ENCODE measurements at places on chromosomes 11 and 22.

DNA sequence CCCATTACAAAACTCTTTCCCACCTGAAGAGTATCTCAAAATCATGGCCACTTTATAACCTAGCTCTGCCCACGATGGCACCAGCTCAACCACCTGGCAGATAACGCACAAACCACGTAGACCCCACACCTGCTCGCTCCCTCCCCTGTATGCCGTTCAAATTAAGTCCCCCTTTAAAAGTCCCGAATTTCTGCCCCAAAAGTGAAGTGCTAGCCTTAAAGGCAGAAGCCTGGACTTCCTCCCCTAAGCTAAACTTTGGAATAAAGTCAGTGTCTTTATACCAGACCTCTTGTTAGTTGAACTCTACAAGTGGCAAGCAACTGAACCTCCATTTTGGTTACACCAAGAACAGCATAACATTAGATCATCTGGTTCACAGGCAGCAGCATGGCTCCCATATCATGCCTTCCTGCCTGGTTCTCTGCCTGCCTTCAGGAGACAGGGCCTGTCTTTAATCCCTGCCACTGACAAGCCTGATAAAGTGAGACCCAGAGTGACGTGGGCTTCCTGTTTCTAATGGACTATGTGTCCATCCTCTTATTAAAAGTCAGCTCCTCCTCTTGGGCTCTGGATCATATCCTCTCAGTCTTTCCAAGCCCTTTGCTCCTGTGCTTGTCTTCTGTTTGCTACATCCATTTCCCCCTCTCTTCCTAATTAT is 32.6 kb upstream of the NNMT start:
- no peak for DNase-seq

DNA sequence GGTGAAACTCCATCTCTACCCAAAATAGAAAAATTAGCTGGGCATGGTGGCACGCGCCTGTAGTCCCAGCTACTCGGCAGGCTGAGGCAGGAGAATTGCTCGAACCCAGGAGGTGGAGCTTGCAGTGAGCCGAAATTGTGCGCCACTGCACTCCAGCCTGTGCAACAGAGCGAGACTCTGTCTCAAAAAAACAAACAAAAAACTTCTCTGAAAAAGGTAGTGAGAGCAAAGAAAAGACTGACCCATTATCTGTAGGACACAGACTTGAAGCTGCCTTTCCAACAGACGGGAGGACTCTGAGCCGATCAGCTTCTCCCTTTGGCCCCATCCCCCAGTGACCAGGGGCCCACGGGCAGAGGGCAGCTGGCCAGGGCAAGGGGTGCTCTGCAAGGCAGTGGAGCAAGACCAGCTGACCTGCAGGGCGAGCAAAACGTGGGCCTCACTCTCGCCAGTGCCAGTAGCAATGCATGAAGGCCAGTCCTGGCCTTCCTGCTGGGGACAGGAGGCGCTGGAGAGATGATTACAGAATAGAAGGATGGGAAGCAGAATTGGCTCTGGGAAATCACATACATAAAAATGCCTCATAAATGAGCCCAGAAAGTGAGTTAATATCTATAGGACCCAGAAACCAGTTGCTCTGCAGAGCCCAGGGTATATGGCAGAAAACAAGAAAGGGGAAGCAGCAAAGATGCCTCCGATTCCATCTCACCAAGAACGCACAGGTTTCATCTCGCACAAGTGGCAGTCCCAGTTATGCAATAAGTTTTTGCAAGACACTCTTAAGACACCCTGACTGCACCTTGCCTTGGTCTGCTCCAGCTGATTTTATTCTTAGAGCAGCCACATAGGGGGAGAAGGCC is 2.8 kb downstream of the EHD1 start:
- no peak for DNase-seq

- no peak for DNase-seq
Observed at GRCh38 chr11:28323621-28324020, 215.4 kb downstream of the METTL15 start.

DNA sequence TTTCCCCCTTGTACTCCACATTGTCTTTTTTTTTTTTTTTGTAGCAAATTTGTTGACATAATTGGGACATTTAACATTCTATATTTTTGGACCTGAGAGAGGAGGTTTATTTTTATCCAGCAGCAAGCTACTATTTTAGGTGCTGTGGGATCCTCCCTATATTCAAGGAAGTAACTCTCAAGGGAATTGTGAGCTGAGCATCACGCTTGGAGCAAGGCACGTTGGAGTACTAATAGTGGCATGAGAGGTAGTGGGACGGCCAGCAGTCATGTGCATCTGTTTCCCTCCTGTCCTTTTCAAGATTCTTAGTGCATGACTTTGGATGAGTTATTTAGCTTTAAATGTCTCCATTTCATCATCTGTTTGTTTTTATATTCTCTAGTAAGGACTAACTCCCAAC is 52.3 kb downstream of the EXT2 start:
- no peak for DNase-seq

DNA sequence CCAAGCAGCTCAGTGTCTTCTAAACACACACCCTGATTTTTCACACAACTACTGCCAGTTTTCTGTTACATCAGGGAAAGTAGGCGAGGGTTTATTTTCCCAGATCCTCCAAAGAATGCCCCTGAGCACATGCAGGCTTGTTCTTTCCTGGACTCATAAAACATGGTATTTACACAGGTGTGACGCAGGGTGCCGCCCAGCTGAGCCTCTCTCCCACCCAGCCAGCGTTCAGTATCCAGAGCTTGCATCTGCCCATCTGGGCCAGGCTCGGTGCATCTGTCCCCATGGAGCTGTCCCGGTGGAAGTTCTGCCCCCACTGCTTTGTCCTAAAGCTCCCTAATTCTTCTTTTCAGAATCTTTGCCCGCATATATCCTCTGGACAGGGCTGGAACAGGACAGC is 44.8 kb upstream of the ISX start:
- DNase-seq, result no peak

- no peak for DNase-seq
Observed at GRCh38 chr22:47057916-47058585, 295.6 kb downstream of the TBC1D22A start.

DNA sequence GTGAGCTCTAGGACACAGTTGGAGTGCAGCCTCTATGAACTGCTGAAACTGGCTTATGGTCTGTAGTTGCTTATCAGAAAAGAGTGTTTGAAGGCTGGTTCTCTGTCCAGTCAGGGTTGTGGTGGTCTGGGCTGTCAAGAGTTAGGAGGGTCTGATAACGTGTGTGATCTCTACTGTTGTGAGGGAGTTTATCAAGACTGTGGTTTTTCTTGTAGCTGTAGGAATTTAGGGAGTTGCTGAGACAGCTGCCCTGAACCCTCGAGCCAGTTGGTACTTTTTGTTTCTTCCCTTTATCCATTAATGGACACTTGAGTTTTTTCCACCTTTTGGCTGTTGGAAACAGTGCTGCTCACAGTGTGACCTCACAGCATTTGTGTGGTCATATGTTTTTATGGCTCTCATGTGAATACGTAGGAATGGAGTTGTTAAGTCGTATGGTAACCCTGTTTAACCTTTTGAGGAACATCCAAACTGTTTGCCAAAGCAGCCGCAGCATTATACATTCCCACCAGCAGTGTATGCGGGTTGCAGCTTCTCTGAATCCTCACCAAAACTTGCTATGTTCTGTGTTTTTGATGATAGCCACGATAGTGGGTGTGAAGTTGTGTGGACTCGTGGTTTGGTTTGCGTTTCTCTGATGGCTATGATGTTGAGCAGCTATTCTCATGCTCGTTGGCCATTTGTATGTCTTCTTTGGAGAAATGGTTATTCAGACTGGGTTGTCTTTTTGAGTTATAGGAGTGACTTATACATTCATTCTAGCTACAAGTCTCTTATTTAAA is 20.9 kb upstream of the DGCR8 start:
- no peak for DNase-seq

DNA sequence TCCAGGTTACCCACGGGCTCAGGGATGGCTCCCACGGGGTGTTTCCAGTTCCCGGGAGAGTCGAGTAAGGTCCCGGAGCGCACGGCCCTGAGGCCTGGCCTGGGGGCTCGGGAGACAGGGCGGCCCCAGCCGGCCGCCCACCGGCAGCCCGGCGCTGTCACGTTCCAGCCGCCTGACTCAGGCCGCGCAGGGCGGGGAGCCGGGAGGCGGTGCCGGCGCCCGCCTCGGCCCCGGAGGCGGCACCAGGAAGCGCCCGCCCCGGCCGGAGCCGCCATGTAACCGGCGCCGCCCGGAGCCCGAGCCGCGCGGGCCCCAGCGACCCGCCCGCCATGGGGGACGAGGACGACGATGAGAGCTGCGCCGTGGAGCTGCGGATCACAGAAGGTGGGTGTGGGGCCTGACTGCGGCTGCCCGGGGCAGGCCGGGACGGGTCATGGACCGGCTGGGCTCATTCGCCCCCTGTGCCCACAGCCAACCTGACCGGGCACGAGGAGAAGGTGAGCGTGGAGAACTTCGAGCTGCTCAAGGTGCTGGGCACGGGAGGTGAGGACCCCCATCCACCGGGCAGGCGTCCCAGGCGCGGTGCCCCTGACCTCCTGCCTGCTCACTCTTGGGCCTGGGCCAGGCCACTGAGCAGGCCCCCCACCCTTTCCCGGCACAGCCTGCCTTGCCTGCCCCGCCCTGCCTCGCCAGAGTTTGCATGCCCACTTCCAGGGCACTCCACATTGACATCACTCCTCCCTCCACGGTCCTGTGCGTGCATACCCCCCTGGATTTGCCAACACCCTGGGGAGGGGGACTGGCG is at the start of gene RPS6KA4:
Gene RPS6KA4 (plus strand): TSS at position 256 of the 805 bp plus-strand sequence. CDS start 74 bp downstream, at position 330.
- peak; percentile 39 for DNase-seq

DNA sequence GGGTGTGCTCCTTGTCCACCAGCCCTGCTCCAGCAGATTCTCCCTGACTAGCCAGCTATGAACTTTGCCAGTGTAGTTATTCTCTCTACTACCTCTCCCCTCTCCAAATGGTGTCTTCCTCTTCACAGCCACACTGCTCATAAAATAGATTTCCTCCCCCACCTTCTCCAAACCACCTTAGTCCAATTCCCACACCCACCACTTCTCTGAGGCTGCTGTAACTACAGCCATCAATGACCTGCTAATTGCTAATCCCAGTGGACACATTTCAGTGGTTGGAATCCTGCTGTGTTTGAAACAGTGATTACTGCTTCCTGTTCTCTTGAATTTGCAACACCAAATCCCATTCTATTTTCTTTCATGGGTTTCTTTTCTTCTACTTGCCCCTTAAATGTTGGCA is 23.4 kb downstream of the SYT9 start:
- DNase-seq, result no peak

DNA sequence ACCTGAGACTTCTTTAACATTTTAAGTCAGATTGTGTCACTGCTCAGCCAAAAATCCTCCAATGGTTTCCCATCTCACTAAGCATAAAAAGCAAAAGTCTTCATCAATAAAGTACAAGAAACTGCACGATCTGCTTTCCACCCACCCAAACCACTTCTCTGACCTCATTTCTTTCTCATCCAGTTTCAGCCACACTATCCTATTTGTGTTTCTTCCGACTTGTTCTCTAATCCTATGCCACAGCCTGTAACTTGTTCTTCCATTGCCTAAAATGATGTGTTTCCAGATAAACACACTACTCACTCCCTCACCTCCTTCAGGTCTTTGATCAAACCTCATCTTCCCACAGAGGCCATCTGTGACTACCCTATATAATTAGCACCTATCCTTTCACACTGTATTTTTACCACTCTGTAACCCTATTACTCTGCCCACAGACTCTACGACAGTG is 28.4 kb downstream of the ARHGAP32 start:
- no peak for DNase-seq

DNA sequence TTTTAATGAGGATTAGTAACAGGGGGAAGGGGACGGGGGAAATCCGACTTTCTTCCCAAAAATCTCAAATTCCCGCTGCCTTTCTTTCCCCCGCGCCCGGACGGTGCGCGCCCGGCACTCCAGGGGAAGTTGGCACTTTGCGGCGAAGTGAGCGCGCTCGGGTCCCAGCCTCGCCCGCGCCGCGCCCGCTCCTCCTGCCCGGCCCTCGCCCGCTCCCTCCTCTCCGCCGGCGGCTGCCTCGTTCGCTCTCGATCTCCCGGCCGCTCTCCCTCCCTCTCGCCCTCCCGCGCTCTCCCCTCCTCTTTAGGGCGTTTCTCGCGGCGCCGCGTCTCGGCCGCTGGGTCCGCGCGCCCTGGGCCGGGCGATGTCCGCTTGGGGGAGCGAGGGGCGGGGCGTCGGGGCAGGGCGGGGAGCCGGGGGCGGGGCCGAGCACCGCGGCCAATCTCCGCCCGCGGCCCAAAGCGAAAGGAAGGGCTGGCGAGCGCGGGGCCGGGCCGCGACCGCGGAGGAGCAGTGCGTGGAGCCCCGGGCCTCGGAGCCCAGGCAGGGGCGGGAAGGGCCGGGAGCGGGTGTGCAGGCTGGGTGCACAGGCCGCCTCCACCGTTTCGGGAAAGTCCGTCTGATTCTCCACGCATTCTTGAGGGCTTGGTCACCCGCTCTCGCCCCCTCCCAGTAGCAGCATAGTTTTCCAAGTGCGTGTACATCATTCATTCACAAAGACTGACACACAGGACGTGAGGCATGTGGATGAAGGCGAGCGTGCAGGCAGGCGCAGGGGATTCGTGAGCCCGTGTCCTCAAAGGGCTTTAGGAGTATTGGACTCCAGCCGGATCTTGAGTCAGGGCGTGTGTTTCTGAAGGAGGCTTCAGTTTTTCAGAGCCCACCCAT is 65.1 kb downstream of the ETS1 start:
- DNase-seq, result peak; percentile 95

DNA sequence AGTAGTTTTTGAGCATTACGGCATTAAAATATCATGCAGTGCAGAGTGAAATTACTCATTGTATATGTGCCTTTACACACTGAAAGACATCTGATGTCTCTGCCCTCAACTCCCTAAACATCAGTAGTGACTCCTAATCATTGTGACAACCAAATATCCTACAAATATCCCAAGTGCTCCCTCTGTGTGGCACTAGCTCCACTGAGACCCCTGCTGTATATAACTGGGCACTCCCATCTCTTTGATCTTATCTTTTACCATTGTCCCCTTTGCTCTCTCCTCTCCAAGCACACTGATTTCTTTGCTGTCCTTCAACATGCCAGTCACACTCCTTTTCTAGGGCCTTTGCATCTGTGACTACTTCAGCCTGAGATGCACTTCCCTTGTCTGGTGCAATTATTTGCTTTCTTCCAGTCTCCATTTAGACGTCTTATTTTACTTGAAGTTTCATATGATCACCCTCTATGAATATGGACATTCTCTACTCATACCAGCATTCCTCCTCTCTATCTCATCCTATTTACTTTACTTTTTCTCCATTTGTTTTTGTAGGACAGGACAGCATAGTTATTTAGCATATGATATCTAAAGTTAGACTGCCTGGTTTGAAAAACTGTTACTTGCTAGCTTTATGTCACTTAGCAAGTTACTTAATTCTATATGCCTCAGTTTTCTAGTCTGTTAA is 2.4 kb downstream of the SLC5A12 start:
- DNase-seq, result no peak

DNA sequence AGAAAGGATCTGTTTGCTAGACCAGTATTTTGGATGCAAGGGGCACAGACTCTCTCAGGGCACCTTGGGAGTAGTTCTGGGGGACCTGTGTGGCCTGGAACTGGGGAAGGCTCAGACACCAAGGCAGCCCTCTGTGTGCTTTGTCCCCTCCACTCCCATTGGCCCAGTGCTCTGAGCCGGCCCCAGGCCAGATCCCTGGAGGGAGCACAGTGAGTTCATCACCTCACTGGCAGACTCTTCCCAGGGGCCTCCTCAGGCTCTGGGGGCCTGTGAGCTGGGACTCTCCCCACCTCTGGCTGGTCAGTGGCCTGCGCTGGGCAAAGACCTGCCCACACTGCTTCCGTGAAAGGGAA is 51.7 kb downstream of the CHRDL2 start:
- no peak for DNase-seq

- peak; percentile 11 for DNase-seq
Observed at GRCh38 chr11:14713496-14714244, 70.1 kb downstream of the PDE3B start.
